ENCODE measurements at places on chromosomes 3 and 15. TPM values are rescaled to one million over a fixed set of nuclear protein-coding genes. Genes with fewer than 3 reads are reported as not detected.

CA12 gene
- 1.1 TPM for total RNA-seq

SNX22 gene
- 1.5 TPM for total RNA-seq

SCN5A gene
- total RNA-seq = 23.7 TPM

VEPH1 gene
- 325 TPM for total RNA-seq

MYEF2 gene
- 39.3 TPM for total RNA-seq

GPR27 gene
- total RNA-seq = 0.07 TPM

CCDC9B gene
- 32.7 TPM for total RNA-seq

CHRFAM7A gene
- total RNA-seq = 5.3 TPM

LTF gene
- total RNA-seq = not detected

TLR9 gene
- under 0.01 TPM for total RNA-seq

MEIS2 gene
- 37.7 TPM for total RNA-seq

P2RY14 gene
- total RNA-seq = not detected

LRRC34 gene
- 7.2 TPM for total RNA-seq

TRH gene
- not detected for total RNA-seq

TGM4 gene
- 0.13 TPM for total RNA-seq

SLC28A1 gene
- total RNA-seq = not detected
